ENCODE measurements at places on chromosomes 12 and 14.

- no peak for DNase-seq
Measured at GRCh38 chr12:66008985-66009384, 121.6 kb downstream of the LLPH start.

- no peak for DNase-seq
Measured at GRCh38 chr12:111173391-111173790, 195.5 kb downstream of the PHETA1 start.

DNA sequence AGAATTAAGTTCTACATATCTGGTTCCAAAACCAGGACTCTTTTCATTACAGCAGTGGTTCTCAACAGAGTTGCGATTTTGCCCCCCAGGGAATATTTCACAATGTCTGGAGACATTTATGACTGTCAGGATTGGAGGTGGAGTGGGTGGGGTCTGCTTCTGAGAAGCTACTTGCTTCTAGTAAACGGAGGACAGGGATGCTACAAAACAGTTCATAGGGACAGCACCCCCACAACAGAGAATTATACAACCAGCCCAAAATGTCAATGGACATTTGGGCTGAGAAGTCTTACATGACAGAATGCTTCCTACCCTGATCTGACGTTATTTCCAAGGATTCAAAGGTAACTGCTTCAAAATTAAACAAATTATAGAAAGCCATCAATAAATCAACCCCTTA lies 739 bp upstream of the SPATA7 start:
- DNase-seq = no peak

GRCh38 chr14:102966681-102967505 lies 44.4 kb downstream of the AMN start:
- DNase-seq = no peak

DNA sequence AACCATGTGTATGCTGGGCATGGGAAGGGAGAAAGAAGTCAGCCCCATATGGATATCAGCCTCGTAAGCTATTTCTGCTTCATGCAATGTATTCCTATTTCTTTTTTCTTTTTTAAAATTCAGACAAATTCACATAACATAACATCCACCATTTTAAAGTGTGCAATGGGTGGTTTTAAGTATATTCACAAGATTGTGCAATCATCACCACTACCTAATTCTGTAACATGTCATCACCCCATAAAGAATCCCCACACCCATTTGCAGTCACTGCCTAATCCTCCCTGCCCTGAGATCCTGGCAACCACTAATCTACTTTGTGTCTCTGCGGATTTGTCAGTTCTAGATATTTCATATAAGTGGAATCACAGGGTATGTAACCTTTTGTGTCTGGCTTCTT lies 9.5 kb downstream of the POMT2 start:
- no peak for DNase-seq

- peak; percentile 19 for DNase-seq
Measured at GRCh38 chr12:47717443-47718193, 7.7 kb downstream of the ENDOU start.

DNA sequence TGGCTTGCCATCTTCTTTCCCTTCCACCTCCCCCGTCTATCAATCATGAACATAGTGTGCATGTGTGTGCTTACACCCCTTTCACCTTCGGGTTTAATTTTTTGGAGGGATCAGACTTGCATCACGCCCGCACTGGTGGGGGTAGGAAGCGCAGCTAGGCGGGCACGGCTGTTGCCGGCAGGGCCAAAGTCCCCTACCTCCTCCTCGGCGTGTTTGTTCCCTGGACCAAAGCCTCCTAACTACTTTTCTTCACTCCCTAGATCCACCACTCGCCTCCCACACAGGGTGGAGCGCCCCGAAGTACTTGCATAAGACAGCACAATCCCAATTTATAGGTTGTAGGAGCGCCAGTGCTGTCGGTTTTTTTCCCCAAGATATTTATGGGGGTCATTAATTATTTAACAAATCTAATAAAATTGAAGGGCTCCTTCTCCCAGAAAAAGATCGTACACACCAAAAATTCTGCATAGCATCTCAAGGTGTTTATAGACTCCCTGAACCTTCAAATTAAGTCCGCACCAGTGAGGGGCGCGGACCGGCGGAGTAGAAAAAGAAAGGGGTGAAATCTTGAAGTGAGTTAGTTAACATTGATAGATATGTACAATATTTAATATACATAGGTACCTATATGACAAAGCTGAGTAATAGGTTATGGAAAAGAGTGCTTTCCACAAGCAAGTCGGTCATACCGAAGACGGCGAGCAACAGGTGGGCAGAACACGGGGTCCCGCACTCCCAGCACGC lies 717 bp downstream of the PKP2 start:
- DNase-seq = no peak

GRCh38 chr12:80472236-80472635 lies 28.2 kb downstream of the PTPRQ start:
- no peak for DNase-seq

- no peak for DNase-seq
Measured at GRCh38 chr12:26786865-26787514, 46.0 kb downstream of the ITPR2 start.

- no peak for DNase-seq
Measured at GRCh38 chr14:49092345-49092744, 493.8 kb downstream of the RPS29 start.

DNA sequence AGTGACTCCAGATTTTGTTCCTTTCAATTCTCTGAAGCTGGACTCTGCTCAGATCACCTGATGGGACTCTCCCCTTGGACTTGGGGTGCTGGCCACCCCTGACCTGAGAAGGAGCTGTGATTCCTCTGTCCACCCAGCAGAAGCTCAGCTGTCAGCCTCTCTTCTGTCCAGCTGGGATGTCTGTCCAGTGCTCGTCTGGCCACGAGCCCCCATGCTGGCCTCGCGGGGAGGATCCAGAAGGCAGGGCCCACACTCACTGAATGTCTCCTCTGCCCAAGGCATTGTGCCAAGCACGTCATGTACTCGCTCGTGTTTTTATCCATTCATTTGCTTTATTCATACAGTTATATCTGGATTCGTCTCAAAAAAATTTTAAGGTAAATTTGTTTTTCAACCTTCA lies 14.2 kb upstream of the SLC24A4 start:
- DNase-seq = no peak

- DNase-seq = no peak
Measured at GRCh38 chr14:44352201-44352600, 154.9 kb downstream of the FSCB start.

GRCh38 chr14:29857551-29857950 lies 70.1 kb downstream of the PRKD1 start:
- DNase-seq = no peak
